SK-N-DZ (cell line): ENCODE measurements at places on chromosomes 13 and 19.

DNA sequence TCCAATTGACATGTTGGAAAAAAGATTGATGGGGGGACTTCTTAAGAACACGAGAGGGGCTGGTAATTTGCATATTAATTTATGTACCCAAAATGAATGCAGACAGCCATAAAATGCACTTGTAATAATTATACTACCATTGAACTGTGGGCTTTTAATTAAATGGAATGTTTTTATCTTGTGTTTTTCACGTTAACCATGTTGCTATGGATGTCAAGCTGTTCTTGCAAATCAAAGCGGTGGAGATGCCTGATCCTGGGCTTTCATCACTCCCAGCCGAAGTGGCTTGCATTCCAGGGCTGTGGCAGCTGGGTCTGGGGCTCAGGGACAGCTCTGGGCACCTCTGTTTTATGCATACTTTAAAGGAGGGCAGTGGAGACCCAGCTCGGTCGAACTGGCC is 179.4 kb upstream of the TMTC4 start:
- DNase-seq: no peak

DNA sequence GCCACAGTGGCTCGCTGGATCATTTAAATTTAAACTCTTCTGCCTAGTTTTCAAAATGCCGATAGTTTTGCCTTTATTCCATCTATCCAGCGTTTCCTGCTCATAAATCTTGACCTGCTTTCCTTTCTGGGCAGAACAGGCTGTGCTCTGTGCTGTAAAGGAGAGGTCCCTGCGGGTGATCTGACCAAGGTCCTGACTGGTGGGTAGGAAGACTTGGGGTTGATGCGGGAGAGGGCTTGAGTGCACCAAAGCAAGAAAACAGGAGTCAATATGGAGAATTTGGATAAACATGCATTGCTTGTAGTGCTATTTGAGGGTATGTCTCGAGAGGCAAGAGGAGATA is 533.6 kb downstream of the MYO16 start:
- DNase-seq: no peak

DNA sequence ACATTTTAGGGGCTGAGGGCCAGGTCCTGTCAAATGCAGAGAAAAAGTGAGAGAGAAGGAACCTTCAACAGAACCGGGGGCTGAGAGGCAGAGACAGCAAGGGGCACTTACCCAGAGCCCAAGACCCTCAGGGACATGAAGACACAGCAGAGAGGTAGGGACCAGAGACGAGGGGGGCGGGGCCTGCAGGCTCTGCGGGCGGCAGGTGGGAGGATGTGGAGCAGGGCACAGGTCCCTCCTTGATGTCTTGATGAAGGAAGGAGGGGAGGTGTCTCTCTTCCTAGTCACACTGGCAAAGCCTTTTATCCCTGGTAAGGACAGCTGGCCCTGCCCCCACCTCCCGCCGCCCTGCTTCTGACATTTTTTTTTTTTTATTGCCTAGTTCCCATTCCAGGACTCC is at the start of gene KLK14:
KLK14 (minus strand) TSS at position 277 of the 400 bp plus-strand sequence; CDS start at position 4, 273 bp downstream.
- no peak for DNase-seq

GRCh38 chr19:5204212-5204611 is 136.4 kb downstream of the PTPRS start:
- DNase-seq: no peak

GRCh38 chr13:66886264-66886663 is 343.9 kb downstream of the PCDH9 start:
- no peak for DNase-seq

- DNase-seq: no peak
These were observed 2411.1 kb downstream of the PCDH9 start for GRCh38 chr13:64819081-64819480.

DNA sequence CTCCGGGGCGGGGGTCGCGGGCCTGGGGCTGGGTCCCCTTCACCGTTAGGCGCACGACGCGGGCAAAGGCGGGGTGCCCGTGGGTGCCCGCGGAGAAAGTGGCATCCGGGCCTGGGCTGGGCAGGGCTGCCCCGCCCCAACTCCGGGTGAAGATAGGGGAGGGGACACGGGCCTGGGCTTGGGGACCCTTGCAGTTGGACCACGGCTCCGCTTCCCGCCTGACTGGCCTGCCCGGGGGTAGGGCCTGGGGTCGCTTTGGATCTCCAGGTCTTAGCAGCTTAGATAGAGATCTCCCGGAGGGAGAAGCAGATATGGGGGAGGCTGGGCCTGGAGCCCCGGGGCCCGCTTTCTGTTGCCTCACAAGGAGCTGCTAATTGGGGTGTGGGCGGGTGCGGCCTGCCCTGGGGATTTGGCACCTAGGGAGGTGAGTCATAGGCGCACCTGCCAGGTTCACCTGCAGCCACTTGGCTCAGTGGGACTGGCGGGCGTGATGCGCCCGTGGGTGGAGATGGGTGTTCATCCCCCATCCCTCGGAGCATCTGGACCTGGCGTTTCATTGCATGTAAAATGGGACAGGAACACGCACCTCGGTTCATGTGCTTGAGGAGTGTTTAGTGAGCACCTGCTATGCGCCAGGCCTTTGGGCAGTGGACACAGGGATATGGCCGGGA is 585 bp downstream of the MAP1S start:
- no peak for DNase-seq

DNA sequence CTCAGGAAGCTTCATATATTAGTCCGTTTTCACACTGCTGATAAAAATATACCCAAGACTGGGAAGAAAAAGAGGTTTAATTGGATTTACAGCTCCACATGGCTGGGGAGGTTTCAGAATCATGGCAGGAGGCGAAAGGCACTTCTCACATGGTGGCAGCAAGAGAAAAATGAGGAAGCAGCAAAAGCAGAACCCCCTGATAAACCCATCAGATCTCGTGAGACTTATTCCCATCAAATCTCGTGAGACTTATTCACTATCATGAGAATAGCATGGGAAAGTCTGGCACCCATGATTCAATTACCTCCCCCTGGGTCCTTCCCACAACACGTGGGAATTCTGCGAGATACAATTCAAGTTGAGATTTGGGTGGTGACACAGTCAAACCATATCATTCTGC is 23.1 kb downstream of the FLT3 start:
- no peak for DNase-seq

DNA sequence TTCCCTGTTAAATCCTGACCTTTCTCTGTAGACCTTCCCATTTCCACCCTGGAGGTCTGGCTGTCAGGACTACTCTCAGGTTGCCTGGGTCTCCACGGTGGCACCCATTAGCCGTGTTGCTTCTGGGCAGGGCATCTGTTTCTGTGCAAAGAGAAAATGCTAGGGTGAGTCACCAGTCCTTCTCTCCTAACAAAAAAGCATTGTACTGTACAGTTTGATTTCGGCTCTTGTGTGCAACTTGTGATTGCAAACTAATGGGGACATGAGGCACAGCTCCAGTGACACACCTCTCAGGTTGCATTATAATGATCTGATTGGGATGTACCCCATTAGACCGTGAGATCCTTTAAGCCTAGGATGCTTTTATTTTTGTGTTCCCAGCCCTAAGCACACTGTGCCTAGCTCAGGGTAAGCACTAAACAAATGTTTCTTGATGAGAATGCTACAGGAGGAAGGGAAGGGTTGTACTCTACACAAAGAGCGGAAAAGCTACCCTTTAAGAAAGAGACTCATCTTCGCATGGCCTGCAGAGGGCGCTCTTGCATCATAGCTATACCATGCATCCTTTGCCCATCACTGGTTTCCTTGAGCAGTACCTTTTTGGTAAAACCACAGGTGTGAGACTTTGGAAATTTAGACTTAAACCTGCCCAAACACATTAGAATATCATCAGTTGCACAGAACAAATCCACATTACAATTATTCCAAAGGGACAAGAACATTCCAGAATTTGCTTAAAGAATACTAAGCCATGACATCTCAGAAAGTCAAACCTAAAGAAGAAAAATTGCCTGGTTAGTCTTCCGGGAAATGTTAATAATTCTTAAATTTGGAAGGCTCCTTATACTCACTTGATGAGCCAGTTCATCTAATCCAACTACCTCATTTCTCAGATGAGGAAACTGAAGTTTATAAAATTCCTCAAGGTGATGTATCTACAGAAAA is 20.3 kb upstream of the TRIM13 start:
- peak; percentile 73 for DNase-seq

- DNase-seq: no peak
These were observed 4.9 kb downstream of the REX1BD start for GRCh38 chr19:18593367-18594095.

GRCh38 chr19:46493236-46494145 is 2.2 kb downstream of the PNMA8B start:
- DNase-seq: no peak

GRCh38 chr19:413756-414420 is 4.9 kb upstream of the C2CD4C start:
- no peak for DNase-seq

- no peak for DNase-seq
These were observed 110.2 kb upstream of the GJB6 start for GRCh38 chr13:20342311-20342710.

DNA sequence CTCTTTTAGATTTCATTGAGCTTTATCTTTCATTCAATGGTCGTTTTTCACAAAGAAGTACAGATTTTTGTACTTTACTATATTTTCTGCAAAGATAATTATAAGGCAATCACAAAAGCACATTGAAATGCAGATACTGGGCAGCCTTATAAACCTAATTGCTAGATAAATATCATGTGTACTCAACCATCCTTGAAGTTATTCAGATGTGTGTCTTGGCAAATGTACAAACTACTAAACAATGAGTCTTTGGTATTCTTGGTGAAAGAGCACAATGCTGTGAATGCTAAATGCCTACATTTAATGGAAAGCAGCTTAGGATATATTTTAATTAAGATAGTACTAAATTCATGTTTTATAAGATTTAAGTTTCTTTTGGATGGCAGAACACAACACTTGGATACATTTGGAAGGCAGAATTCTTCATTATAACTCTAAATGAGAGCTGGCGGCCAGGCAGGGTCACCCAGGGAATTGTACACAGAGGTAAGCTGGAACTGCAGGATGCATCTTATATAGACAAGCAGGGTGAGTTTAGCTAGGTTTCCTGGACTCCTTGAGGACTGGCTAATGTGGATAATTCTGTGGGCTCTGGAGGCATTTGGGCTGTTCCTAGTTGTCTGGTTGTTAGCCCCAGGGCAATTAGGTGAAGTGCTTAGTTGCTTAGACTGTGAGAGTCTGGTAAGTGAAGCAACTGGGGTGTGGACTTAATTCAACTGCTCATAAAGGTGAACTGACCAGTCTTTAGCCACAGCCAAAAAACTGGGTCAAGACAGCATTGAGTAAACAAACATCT is 286.6 kb downstream of the PCDH20 start:
- DNase-seq: no peak

GRCh38 chr19:29016926-29017760 is 195.8 kb downstream of the UQCRFS1 start:
- no peak for DNase-seq

- no peak for DNase-seq
These were observed at the start of gene EPSTI1 for GRCh38 chr13:42991898-42992763. Gene EPSTI1 (minus strand): TSS chr13:42992241. CDS start chr13:42992165, 76 bp downstream.

GRCh38 chr13:45024847-45025246 is 35.5 kb downstream of the GPALPP1 start:
- no peak for DNase-seq

GRCh38 chr19:43420954-43421353 is 6.3 kb downstream of the TEX101 start:
- DNase-seq: no peak

DNA sequence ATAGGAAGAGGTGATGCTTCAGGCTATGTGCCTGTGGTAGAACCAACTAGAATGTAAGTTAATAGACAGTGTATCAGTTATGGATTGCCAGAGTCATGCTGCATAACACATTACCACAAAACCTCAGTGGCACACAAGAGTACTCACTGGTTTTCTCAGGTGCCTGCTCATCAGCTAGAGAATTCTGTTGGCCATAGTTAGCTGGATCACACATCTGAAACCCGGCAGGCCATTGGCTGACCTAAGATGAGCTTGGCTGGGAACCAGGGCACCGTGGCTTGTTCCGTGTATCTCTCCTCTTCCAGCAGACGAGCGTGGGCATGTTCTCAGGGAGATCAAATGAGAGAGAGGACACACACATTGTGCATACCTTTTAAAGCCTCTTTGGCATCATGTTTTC is 76.7 kb downstream of the TEX26 start:
- DNase-seq: no peak

- DNase-seq: no peak
These were observed 29.1 kb downstream of the CEBPA start for GRCh38 chr19:33273065-33273736.

- no peak for DNase-seq
These were observed 911.3 kb upstream of the GPC6 start for GRCh38 chr13:92315265-92315664.

- DNase-seq: no peak
These were observed 94.1 kb downstream of the STK24 start for GRCh38 chr13:98482476-98483444.

GRCh38 chr19:42850981-42851717 is 28.4 kb downstream of the PSG1 start:
- no peak for DNase-seq

- DNase-seq: no peak
These were observed 160.7 kb upstream of the RFC3 start for GRCh38 chr13:33657274-33657673.

DNA sequence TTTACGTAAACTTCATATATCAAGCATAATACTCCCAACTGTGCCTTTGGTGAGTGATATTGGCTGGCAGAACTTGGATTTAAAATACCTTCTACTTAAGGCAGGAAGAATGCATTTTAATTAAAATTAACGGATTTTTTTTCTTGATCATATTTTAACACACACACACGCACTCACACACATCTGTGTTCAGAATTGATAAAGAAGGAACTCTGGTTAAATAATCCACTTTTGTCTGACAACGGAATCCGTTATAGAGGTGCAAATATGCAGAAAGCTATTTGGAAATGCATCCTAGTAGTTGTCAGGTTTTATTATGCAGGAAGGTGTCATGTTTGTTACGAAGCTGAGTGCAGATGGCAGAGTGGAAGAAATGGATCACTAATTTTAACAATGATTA is 105.5 kb upstream of the ZNF536 start:
- DNase-seq: no peak

GRCh38 chr13:31987535-31988170 is 43.9 kb upstream of the FRY start:
- no peak for DNase-seq

DNA sequence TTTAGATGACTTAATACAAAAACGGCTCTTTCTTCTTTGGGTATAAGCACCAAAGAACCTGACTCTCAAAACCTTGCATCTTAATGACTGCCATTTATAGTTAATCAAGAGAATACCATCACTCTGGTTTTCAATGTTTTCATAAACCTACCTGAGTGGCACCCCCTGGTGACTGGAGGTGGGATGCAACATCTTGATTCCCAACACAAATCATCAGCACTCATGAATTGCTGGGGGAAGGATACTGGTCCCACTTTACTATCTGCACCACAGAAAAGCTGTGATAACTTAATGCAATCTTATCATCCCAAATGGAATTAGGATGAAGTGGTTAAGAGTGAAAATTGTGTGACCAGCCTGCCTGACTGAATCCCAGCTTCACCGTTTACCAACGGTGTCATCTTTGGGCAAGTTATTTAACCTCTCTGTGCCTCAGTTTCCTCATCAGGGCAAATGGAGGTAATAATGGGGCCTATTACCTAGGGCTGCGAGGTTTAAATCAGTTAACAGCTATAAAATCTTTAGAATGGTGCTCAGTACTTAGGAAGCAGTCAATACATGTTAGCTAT is 366.4 kb downstream of the KLF12 start:
- DNase-seq: peak; percentile 5
